ENCODE measurements at places on chromosomes 1 and 21.

GRCh38 chr1:232968965-232969364 is 18.6 kb downstream of the NTPCR start:
- peak; percentile 88 for DNase-seq

- no peak for DNase-seq
These were observed 15.2 kb downstream of the SLC66A1 start for GRCh38 chr1:19327301-19327700.

DNA sequence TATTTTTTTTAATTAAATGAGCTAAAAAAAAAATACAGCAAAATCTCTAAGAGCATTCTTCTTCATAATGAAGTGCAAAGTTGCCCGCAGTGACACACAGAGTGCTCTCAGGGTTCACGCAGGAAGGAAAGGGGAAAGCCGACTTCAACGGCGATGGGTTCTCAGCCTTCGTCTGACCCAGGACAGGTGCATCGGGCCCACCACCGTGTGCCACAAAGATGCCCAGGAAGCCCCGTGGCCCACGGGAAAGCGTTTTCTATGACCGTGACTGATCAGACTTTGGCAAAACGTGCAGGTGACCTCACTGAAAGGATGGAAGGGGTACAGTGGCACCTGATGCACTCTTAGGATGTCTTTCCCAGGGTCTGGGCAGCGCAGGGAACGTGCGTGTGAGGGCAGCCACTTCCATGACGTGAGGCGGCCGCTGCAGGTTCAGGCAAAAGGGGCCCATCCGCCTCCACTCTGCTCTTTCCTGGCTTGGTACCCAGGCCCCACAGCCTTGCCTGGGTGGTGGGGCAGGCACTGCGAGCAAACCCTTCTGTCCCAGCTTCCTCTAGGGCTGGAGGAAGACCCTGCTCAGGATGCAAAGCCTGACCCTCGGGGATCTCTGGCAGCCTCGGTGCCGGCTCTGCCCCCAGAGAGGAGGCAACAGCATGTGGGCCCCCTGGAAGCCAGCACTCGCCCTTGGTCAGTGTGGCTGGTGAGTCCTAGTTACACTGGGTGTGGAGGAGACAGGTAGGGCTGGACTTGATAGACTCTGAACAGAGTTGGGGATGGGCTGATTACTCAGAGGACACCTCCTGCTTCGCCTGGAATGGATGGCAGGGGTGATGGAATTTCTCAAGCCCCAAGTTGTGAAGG is 8.3 kb downstream of the LRRC47 start:
- DNase-seq = no peak

DNA sequence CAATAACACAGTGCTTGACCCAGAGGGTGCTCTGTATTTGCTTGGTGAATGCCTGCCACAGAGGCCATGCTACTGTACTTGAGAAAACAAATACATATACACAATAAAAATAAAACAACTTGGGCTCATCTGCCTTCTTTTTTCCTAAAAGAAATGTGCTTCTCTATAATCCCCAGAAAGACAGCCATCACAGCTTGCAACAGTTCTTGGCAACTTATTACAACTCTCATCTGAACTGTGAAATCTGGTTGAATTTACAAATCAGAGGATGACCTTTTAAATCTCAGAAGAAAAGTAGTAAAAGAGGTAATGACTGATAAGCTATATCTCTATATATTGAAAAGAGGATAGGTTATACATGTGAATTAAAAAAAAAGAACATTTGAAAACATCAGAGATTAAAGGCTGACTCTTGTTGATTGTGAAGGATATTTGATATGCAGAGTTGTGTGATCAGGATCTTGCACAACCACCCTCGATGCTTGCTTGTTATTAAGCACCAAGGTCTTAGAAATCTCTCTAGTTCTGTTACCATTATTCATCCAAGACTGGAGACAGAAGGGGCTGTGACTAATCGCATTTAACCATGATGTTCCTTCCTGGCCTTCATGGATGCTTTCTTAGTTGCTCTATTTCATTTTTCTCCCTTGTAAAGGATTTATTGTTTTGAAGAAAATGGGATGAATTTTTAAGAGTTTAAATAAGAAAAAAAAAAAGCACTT is 213.4 kb downstream of the APP start:
- peak; percentile 98 for DNase-seq

DNA sequence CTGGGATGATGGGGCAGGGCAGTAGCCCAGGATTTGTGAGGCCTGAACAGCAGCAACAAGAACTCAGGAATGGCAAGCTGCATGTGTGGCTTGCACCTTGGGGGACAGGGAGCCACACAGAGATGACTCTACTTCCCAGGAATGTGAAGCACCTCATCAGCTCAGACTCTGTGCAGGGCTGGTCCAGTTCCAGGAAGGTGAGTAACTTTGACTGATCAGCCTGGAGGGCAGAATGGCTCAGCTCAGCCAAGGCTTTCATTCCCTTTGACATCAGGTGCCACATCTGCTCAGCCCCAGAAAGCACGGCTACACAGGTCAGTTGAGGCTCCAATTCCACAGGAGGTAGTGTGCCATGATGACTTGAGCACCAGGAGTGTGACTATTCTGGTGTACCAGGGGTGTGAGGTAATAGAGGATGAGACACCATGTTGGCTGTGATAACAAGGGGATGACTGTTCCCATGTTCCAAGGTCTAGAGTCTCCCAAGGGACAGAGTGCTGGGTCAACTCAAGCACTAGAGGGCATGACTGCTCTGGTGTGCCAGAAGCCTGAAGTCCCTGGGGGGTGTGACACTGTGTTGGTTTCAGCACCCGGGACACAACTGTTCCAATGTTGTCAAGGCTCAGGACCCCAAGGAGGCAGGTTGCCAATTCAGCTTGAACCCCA is 625.8 kb upstream of the ADGRL2 start:
- peak; percentile 65 for DNase-seq

DNA sequence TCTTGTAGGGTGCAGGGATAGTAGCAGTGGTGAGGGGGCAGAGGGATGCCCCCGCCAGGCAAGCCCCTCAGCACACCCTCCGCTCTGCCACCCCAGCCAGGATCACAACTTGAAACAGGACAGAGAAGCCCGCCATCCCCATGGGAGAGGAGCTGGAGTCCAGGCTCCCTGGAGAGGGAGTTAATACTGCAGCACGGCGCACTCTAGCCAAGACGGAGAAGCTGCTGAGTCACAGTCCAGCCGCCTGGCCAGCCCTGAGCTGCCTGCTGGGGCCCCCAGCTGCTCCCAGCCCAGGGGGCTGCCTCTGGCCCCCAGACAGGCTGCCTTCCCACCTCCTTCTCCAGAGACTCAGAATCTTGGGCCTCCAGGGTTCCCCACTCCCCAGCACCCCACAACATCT is 87.2 kb downstream of the SYT2 start:
- DNase-seq = peak; percentile 69

- DNase-seq = peak; percentile 63
These were observed 18.7 kb downstream of the FOXJ3 start for GRCh38 chr1:42316292-42316691.

DNA sequence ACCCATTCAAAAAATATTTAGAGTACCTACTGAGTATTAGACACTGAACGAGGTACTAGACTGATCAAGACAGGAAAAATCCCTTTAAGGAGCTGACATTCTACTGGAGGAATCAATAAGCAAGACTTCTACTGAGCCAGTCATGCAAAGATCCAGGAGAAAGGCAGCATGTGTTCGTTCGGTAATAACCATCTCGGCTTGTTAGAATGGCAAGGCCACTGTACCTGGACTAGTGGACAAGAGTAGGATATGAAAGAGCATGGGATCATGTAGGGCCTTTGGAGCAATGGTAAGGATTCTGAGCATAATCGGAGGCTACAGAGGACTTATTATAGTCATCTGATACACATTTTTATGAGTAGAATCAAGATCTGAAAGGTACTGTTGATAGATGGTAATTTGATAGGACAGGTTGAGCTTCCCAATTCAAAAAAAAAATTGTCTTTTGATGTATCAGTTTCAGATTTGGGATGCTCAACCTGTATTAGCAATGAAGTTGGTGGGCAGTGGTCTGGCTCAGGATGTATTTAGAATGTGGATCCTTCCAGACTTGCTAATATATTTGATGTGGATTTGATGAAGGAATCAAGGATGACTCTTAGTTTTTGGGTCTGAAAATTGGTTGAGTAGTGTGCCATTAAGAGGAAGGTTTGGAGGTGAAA is 2.3 kb downstream of the COX20 start:
- DNase-seq = no peak

- DNase-seq = no peak
These were observed 48.2 kb downstream of the SLC9A1 start for GRCh38 chr1:27106561-27107323.

GRCh38 chr1:198135366-198135765 is 21.4 kb upstream of the NEK7 start:
- no peak for DNase-seq

DNA sequence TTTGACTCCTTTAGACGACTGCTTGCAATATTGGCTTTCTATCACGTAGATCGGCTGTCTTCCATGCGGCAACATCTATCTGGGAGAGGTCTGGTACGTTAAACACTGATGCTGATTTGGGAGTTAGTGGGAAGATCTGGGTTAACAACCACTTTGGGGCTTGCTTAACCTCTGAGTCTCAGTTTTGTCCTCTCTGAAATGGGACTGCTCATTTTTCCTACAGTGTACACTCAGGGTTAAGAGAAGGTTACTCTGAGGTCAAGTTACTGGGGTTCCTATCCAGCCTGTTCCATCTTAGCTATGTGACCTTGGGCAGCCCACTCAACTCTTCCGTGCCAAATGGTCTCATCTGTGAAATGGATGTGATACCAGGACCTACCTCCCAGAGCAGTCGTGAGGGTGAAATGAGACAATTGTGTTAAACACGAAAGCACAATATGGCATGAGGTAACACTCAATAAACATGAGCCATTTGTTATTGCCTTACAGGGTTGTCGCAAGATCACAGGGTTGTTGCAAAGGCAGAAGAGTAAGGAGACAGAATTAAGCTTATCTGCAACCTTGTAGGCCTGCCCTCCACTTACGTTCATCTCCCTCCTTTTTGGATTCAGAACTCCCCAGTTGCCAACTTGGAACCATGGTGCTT is 5.6 kb downstream of the ABCA4 start:
- no peak for DNase-seq

DNA sequence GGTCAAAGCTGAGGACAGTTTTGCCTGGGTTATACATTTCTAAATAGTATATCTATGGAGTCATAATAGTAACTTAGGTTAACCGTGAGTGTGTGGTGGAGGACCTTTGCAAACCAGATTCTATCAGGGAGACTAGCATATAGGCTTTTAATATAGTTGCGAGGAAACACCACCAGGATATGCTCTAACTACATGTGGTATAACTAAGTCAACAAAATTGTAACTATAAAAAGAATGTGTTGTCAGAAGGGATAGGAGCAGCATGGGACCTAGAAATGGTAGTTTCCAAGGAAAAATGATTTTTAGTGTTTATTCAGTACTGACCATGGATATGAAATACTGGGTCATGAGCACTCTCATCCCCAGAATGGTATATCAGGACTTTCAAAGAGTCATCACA is 338.1 kb downstream of the TGFB2 start:
- DNase-seq = no peak

GRCh38 chr1:76867342-76868130 is at the start of gene ST6GALNAC5:
Gene ST6GALNAC5, plus strand, starts transcription at chr1:76867480.
- peak; percentile 74 for DNase-seq

GRCh38 chr1:66282343-66282852 is 251.6 kb upstream of the SGIP1 start:
- peak; percentile 94 for DNase-seq

DNA sequence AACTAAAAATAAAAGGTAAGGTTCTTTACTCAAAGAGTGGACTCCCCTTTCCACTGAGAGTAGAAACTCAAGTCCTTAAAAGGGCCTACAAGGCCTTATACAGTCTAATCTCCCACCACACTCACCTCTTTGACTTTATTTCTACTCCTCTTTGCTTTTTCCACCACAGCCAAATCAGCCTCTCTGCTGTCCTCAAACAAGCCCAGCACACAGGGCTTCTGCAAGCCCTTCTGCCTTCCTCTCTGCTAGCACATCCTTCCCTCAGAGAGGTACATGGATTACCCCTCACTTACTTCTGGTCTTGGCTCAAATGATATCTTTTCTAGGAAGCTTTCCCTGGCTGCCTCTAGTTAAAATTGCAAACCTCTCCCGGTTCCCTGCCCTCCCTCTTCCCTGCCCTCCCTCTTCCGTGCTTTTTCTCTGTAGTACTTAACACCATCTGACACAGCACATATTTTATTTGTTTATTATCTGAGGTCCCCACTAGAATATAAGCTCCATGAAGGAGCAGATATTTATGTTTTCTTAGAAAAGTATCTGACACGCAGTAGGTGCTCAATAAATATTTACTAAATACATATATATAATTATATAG is 1.7 kb downstream of the LYST start:
- DNase-seq = no peak

GRCh38 chr1:17844185-17844826 is 89.2 kb downstream of the ACTL8 start:
- no peak for DNase-seq

DNA sequence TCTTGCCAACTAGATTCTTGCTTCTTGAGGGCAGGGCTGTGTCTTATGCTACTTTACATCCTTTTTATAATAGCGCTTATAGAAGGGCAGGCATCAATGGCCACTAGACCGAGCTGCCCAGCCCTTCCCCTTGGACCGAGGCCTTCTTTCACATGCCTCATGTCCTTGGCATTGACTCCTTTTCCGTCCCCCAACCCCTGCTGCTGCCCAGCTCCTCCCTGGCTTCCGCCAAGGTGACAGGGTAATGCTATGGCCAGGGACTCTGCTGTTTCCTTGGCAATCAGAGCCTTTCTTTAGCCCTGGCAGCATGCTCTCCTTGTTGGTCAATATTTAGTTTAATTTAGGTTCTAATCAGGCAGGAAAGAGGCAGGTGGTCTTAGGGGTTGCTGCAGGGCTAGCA is 48.2 kb downstream of the DDX20 start:
- no peak for DNase-seq

DNA sequence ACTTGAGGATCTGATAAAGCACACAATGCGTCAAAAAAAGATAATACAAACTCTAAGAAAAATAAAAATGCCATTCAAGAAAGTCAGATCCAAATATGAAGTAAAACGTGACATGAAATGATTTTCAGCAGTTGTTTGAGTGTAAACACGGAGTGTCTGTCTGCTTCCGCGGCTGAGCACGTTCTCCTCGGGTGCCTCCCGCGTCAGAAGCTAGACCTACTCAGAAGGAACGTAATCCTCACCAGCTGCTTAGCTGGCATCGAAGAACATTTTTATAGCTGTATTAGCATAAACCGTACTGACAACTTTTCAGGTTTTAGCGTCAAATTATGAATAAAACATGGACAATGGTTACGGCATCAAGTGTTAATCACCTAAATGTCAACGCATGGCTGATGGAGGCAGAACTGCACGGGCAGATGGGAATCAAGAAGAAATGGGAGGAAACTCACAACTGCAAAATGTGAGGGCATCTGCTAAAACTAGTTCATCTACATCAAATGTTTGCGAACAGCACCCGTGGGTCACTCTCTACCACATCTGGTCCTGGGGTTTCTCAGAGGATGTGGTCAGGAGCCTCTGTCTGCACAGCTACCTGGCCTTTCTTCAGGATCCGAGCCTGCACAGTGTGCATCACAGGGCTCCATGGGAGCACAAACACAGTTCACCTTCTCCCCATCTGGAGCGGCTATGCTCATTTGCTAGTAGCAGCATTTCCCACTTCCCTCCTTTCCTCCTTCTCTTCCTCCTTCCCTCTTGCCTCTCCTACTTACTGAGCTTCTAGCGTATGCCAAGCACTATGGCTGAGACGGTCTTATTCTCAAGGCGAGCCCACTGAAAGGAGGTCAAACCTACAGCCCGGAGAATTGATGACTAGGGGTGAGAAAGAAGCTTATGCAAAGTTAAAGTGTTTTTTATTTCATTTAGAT is 40.0 kb downstream of the RCAN1 start:
- no peak for DNase-seq

GRCh38 chr1:156291226-156292061 is 4.0 kb downstream of the GLMP start:
- peak; percentile 87 for DNase-seq

Data from iris pigment epithelial cell (primary cell).